ENCODE measurements at places on chromosomes 11 and 22.

DNA sequence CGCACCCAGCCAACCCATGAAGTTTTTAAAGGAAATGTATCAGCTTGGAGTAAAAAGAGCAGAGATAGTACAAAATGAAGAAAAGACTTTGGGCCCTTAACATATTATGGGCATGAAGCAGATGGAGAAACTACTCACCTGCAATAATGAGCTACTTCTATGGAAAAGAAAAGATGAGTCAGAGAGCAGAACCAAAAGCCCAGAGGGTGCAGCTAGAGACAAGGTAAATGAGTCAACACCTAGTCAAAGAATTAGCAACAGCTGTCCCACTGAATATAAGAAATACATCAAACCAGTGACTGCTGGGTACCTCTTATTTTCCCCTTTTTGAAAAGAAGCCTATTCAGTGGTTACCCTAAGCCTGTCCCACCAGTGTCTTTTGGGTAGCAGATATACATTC lies 61.8 kb downstream of the RPL27A start:
- DNase-seq: peak; percentile 79

DNA sequence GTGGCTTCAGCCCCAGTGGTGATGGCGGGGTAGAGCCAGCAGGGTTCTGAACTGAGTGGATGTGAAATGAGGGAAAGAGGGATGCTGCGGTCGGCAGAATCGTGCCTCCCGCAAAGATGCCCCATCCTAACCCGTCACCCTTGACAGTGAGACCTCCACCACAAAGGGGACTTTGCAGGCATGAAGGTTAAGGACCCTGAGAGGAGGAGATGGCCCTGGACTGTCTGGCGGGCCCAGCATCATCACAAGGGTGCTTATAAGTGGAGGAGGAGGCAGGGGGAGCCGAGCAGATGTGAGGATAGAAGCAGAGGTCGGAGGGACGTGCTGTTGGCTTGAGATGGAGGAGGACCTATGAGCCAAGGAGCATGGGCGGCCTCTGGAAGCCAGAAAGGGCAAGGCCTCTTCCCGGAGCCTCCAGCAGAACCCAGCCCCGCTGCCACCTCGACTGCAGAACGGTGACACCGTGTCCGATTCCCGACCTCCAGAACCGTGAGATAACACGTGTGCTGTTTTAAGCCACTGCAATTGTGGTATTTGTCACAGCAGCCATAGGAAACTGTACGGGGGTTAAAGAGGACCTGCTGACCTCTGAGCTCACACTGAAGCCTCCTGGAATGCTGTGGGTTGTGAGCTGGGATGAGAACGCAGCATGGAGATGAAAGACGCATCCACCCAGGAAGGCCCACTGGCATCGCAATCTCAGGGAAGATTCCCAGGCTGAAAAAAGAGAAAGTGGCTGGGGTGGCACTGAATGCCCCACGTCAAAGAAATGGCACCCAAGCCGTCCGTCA lies 10.9 kb downstream of the LINC01488 start:
- no peak for DNase-seq

- DNase-seq: peak; percentile 46
Observed at GRCh38 chr11:104916442-104916841, 18.2 kb upstream of the CASP12 start.

- DNase-seq: peak; percentile 71
Observed at GRCh38 chr22:28600546-28601143, 79.0 kb downstream of the TTC28 start.

GRCh38 chr11:17703951-17704350 lies 15.4 kb upstream of the MYOD1 start:
- no peak for DNase-seq

GRCh38 chr11:78223320-78223954 lies 34.7 kb downstream of the USP35 start:
- no peak for DNase-seq

- DNase-seq: no peak
Observed at GRCh38 chr11:73632996-73633395, 13.4 kb upstream of the PLEKHB1 start.

GRCh38 chr11:43554148-43554473 lies 126.4 kb upstream of the HSD17B12 start:
- DNase-seq: no peak

DNA sequence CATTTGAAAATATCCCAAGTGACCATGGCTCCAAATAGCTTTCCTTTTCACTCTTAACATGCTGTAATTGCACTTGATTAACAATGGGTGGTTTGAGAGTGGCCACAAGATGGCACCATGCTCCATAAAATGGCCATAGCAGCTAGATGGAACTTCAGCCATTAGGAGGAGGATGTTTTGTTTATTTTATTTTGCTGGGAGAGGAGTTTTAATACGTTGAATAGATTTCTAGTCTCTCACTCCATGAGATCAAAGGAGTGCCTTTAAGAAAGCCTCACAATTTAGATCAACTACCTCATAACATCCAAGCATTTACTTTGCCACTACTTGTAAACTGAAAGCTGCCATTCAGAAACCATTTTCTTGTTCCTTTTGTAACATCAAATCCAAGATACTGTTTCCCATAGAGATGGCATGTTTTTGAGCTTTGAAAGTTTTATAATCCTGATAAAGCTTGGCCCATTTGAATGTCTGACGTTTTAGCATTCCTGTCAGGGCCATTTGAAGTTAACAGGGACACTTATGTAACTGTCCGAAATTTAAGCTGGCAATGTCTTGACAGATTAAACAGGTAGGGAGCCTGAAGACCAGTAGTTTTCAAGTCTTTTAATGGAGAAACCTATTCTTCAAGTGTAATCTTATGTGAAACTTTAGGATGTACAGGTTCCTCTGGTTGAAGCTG lies 4.7 kb downstream of the FEN1 start:
- peak; percentile 84 for DNase-seq

GRCh38 chr11:83070044-83070701 lies 1.5 kb downstream of the RAB30 start:
- peak; percentile 75 for DNase-seq

DNA sequence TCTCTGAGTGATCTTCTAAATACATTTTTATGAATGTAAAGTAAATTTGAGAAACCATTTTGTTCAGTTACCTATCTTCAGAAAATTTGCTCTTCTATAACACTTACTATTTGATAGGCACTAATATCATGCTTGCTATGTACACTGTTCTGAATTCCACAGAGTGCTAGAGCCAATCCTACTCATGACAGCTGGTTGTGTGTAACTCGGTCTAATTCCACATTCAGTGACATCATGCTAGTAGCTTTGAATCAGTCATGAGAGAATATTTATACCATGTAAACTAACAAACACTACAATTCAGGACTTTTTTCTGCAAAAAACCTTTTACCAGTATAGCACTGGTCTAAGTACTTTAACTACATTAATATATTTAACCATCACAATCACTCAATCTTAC lies 902.9 kb downstream of the DLG2 start:
- no peak for DNase-seq

- DNase-seq: peak; percentile 68
Observed at GRCh38 chr22:36156515-36157419, 3.8 kb downstream of the APOL3 start.

GRCh38 chr22:44464000-44464399 lies 34.0 kb downstream of the RTL6 start:
- DNase-seq: peak; percentile 21

GRCh38 chr11:117414724-117415123 lies 87.1 kb downstream of the CEP164 start:
- no peak for DNase-seq

DNA sequence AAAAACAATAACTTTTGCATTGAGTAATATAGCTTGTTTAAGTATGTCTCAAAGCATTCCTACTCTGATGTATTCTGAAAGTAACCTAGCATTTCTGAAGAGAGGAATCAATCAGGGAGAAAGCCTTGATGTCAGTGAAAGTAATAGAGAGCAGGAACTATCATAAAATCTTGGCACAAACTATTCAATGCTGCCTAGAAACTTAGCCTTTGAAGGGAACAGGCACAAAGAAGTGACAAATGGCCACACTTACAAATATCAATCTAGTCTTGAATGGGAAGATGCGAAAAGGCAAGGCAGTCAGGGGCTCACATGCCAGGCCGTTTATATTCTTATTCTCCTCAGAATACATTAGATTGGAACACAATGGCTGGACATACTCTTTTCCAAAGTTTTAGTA lies 576.5 kb upstream of the ANO3 start:
- DNase-seq: no peak

GRCh38 chr22:35076630-35077029 lies 10.7 kb downstream of the ISX start:
- DNase-seq: peak; percentile 19

DNA sequence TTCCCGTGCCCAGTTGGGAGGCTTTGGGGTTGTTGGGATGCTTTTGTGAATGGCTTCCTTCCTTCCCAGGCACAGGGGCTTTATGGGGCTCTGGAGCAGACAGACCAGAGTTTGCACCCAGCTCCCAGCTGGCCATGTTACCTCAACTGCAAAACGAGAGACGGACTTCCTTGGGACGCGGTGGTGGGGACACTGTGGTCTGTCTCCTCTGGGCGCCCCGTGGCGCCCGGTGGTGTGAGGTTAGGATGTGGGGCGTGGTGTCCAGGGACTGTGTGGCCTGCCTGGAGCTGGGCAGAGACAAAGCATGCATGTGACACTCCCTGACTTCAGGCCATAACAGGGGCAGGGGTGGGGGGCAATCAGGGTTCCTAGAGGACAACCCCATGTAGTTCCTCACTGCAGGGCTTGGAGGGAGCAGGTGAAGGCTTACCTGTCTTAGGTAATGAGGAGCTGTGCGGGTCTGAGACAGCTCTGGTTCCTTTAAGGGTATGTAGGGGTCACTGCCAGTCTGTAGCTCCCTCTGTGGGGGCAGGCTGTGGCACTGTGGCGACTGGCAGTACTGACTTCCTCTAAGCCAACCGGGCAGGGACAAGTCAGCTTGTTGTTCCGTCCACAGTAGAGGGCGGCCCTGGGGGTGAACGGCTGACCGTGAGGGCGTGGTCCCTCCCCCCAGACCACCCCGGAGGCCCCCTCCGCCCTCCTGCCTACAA lies 14.4 kb downstream of the KCNQ1 start:
- DNase-seq: no peak

GRCh38 chr22:45208993-45209838 lies 31.5 kb downstream of the KIAA0930 start:
- DNase-seq: peak; percentile 35

GRCh38 chr22:45136594-45136993 lies 27.1 kb upstream of the NUP50 start:
- no peak for DNase-seq

GRCh38 chr22:39825661-39826102 lies 67.9 kb downstream of the ENTHD1 start:
- no peak for DNase-seq

- no peak for DNase-seq
Observed at GRCh38 chr22:22901578-22902218, 14.1 kb downstream of the IGLL5 start.

DNA sequence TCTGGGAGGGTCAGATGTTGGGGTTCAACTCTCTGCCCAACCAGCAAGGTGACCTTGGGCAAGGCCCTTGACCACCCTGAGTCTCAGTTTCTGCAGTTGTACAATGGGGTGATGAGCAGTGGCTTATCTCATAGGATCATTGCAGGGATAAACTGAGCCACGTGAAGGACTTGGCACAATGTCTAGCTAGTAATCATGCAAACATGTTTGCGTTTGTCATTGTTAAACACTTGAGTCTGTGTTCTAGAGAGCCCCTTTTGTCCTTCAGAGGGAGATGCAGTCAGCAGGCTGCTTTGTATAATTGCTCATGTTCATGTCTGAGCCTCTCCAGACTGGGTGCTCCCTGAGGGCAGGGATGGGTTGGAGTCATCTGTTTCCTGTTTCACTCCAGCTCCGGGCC lies 15.8 kb downstream of the CD82 start:
- DNase-seq: no peak

DNA sequence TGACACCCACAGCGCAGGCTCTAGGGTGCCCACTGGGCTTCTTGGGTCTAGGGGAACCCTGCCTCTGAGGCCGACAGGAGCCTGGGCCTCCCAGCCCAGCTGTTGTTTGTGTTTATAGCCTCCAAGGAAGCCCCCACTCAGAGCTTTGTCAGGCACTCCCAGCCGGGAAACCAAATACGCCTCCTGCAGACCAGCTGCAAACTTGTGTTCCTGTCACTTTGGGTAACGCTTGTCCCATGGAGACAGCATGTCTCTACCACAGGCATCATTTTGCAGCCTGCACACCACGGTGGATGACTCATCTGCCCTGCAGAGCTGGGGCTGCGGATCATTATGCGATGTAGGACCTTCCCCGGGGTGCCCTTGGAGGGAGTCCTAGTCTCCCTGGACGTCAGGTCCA lies 40.6 kb upstream of the CRYBB3 start:
- no peak for DNase-seq

DNA sequence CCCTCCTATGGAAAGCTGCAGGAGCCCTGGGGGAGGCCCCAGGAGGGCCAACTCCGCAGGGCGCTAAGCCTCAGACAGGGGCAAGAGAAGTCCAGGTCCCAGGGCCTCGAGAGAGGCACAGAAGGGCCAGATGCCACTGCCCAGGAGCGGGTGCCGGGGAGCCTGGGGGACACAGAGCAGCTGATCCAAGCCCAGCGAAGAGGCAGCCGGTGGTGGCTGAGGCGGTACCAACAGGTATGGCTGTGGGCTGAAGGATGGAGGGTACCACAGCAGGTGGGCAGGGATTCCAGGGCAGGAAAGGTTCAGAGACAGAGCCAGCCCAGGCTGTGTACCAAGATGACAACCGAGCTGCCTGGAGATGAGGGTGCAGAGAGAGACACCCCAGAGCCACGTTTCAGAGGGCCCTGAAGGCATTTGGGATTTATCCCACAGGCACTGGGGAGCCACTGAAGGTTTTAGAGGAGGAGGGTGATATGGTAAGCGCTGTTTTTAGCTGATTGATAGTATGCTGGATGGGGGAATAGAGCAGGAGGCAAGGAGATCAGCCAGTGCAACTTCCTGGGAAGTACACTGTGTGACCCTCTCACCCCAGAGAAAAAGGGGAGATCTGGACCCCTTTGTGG lies 412 bp downstream of the C11orf86 start:
- DNase-seq: no peak

DNA sequence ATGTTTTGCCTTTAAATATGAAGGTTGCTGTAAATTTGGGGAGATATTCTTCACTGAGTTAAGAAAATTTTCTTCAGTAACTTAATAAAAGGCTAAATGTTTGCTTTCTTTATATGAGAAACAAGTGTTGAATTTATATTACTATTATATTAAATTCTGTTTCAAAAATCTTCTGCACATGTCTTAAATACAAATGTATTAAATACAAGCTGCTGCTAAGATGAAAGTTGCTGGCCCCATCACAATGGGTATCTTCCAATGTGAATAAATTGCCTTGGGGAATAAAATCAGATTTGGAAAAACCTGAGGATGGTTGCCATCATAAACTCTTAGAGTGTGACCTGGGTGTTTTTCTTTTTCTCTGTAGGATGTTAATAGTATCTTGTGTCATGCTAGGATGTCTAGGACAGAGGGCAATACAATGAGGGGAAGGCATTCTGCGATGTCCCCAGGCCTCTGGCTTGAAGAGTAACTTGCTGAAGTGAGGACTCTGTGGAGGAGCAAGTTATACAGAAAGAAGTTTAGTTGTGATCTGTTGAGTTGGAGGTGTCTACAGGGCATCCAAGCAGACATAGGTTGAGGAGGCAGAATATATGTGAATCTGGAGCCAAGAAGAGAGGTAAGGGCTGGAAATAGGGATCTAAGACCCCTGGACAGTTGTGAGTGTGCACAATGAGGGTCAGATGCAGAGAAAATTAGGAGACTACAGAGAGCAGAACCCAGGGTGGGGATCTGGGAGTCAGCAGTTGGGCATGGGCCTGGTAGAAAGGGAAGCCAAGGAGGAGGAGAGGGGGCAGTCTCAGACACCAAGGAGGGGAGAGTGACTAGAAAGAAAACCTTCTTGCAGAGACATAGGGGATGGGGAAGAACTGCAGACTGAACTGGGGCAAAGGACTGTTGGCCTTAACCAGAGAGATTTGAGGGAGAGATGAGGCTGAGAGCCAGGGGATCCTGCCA lies 4.8 kb downstream of the IGLL5 start:
- DNase-seq: no peak

- peak; percentile 9 for DNase-seq
Observed at GRCh38 chr11:43687120-43687791, 6.7 kb downstream of the HSD17B12 start.
